SW480 (cell line): ENCODE measurements at places on chromosomes 16 and 17.

- DNase-seq: no peak
Measured at GRCh38 chr16:59295993-59296736, 562.0 kb upstream of the GOT2 start.

DNA sequence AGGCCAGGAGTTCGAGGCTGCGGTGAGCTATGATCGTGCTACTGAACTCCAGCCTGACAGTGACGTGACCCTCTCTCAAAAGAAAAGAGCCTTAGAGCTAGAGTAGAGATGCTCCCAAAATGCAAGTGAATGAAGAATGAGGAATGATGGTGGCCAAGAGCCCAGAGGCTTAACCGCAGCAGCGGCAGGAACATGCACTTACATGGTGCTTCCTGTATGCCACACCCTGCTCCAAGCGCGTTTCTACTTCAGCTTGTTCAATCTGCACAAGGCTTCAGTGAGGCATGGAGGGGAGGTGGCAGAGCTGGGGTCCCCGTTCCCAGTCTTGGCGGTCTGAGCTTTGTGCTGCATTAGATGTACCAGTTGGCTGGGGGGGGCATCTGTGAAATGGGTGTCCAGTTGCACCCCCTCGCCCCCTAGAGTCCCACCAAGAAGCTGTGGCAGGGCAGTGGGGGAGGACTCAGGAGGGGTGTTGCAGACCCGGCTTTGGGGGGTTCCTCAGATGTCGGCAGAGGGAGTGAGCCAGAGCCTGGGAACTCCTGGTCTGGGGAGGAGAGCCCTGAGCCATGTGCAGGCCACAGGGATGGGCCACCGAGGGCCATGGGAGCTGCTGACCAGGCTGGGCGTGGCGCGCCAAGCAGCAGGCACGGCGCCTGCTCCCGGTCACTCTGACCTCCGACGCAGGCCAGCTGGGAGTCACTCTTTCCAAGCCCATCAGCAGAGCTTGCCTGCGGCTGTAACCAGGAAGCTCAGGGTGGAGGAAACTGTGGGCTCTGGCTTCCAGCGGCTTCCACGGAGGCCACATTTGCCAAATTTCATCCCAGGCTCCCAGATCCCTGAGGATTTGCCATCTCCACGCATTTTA is 260.1 kb downstream of the PARN start:
- DNase-seq: no peak

- no peak for DNase-seq
Measured at GRCh38 chr17:58041161-58041560, 34.1 kb upstream of the SRSF1 start.

- DNase-seq: no peak
Measured at GRCh38 chr17:49487183-49487582, 7.9 kb upstream of the NGFR start.

GRCh38 chr17:20927308-20927977 is 115.4 kb downstream of the USP22 start:
- no peak for DNase-seq

GRCh38 chr17:10716218-10716617 is 13.6 kb downstream of the TMEM220 start:
- DNase-seq: no peak

DNA sequence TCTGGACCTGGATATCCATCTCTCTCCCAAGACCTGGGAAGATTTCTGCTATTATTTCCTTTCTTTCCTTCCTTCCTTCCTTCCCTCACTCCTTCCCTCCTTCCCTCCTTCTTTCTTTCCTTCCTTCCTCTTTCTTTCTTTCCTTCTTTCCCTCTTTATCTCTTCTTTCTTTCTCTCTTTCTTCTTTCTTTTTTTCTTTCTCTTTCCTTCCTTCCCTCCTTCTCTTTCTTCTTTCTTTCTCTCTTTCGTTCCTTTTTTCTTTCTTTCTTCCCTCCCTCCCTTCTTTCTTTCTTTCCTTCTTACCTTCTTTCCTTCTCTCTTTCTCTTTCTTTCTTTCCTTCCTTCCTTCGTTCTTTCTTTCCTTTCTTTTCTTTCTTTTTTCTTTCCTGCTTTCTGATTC is 37.8 kb upstream of the N4BP1 start:
- DNase-seq: no peak

- DNase-seq: no peak
Measured at GRCh38 chr17:76421044-76421407, 31.9 kb downstream of the UBE2O start.

DNA sequence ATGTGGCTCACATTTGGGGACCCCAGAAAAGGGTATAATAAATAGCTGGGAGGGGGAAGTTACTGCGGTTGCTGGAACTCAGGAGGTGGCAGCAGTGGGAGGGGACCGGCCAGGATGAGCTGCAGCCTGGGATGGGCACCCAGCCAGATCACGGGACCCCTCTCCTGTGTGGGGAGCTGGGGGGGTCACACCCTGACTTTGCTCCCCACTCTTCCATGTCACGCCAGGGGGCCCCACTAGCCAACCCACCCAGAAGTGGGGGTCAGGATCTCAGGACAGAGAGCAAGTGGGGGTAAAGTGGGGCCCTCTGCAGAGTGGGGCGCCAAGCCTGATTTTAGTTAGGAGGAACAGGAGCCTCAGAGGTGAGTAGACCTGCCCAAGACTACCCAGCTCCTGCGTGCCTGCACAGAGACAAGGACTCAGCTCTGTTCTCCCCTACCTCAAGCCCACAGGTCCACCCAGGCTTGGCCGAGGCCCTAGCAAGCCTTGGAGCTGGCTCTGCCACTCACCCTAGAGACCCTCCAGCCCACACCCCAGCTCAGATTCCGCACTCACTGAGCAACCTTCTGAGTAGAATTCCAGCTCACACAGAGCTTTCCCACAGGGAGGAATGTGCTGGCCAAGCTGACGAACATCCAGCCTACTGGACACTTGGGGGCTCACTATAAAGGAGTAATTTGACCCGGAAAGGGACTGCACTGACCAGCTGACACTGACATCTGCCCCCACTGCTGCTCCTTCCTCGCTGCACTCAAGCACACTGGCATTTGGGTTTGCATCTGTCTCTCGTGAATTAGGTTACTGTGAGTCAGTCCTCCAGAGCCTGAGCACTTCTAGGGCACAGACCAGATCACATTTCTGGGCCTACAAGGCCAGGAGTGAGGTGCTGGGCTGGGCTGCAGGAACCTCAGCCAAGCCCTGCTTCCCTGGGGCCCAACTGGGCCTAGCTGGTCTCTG is 310.1 kb downstream of the C16orf95 start:
- no peak for DNase-seq

DNA sequence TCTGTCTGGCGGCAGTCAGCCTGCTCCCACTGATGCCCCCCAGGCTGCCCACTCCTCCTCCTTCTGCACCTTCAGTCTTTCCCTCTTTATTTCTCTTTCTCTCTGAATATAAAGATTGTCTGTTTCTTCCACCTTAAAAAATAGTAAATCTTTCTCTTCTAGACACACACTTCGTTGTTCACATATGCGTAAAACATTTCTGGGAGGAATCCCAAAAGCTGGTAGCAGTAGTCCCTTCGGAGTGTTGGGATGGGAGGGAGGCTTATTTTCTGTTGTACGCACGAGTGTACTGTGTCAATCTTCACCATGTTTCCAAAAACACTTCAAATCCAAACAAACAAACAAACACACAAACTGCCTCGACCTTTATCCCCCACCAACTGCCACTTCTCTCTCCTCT is 9.9 kb downstream of the OSBPL7 start:
- DNase-seq: no peak

DNA sequence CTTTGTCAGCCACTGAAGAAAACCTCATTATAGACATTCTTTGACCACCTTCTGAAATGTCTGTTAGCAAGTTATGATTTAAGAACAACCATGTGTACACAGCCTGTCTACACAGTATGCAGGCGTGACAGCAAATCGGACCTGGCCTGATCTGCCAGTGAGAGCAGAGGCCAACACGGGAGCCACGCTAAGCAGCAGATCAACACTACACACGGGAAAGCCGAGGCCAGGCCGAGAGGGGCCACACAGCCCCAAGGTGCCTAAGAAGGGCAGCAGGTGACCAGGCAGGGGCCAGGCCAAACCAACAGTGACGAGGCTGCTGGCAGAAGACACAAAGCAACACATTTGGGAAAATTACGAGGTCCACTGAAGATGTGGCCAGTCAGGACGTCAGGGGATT is 16.3 kb upstream of the FAAP100 start:
- no peak for DNase-seq

DNA sequence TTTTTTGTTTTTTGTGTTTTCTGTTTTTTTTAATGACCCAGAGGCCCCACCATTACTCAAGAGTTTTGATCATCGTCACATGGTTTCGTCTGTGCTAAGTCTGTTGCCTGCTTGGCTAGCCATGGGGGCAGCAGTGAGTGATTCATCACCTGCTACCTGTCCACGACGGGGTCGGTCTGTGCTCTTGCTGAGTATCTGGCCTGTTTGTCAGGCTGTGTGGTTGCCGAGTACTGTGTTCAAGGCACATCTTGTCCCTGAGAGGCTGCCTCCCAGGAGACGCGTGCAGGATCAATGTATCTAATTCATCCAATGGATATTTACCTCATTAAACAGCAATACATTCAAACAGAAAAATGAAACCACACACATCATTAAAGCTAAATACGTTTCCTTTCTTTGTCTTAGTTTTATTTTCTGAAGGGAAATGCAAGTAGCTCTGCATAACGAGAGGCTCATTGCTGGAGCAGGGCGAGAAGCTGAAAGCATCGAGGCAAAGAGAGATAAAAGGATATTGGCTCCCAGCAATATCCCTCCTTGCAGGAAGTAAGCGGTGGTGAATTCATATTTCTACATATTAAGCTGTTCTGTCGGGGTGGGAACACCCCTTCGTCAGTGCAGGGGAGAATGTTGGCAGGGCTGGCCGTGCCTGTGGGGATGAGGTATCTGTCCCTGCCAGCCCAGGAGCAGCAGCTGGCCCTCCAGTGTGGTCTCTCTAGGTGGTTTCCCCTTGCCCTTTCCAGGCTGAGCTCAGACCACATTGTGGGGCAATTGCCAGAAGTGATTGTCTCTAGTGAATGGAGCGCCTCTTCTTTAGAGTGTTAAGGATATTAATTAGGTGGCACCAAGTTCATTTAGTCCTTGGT is 166.2 kb upstream of the ASIC2 start:
- DNase-seq: no peak

GRCh38 chr16:76665571-76666275 is 388.5 kb downstream of the CNTNAP4 start:
- DNase-seq: no peak

DNA sequence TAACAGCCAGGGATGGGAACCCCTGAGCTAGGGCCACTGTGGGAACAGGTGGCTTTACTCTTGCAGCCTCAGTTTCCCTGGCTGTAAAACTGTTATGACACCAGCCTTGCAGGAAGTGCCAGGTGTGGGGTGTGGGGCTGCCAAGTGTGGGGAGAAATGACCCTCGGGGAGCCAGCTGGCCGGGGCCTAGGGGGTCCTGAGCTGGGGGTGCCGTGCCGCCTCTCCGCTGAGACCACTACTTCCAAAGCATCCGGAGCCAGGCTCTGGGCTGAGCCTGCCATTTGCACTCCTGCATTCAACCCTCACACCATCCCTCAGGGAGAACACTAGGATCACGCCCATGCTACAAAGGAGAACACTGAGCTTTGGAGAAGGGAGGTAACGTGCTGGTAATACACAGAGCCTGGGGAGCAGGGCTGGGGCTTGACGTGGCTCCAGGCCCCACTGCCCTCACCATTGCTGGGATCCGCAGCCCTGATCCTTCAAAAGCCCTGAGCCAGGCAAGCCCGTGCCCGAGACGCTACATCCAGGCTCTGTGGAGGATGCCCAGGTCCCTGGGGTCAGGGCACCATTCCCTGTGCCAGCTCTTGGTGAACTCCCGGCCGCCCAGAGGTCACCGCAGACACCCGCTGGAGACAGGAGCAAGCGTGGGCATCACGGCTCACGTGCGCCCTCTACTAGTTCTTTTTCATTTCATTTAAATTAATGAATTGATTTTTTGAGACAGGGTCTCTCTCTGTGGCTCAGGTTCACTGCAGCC is 28.8 kb upstream of the GINS2 start:
- peak; percentile 59 for DNase-seq

GRCh38 chr17:64773836-64774761 is 112.0 kb upstream of the SMURF2 start:
- peak; percentile 86 for DNase-seq

- DNase-seq: no peak
Measured at GRCh38 chr16:85924675-85925074, 25.7 kb downstream of the IRF8 start.

DNA sequence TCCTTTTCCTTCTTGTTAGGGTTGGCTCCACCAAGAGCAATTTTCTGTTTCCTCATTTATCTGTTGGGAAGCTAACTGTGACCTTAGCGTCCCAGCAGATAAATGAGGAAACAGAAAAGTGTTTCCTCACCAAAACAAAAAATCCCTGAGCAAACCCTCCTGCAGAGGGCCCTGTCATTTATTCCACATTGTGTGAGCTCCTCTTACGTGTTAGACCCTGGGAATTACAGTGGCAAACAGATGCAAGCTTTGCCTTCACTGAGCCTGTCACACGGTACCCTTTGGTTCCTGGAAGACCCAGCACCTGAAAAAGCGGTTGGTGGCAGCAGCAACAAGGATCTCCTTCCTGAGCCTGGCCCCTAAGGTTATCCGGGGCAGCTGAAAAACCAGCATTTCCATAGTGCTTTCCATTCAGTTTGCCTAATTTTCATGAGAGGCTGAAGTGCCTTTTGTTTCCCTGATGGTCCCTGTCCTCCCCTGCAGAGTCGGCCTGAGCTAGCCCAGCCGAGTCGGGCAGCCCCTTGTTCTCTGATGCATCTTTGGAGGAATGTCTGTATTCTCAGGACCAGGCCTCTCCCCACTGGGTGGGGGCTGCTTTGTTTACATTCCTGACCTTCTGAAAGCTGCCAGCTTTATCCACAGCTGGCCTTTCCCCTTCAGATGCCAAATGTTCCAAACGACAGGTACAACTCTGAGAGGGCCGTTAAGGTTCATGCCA is 34.7 kb downstream of the YPEL2 start:
- DNase-seq: no peak

DNA sequence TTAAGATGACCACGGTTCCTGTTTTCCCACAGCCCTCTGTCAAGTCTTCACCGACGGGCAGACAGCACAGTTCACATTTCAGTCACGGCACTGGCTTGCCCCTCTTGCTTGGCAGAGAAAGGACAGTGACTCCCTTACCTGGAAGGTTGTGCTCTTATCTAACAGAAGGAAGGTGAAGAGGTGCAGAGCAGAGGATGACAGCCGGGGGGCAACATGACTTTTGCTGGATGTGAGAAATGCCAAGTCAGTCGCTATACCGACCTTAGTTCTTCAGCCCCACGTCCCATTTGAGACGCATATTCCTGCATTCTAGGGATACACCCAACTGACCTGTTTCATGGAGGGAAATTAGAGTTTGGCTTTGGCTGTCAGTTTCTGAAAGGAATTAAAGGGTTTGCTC is 492.3 kb downstream of the NPIPA7 start:
- DNase-seq: no peak
